Placental pericyte (primary cell): ENCODE measurements at places on chromosomes 3 and 15. TPM values are rescaled to one million over a fixed set of nuclear protein-coding genes. Genes with fewer than 3 reads are reported as not detected.

ROPN1B gene
- not detected in 2 replicates for total RNA-seq

C2CD4B gene
- total RNA-seq, result under 0.01 TPM in 1 of 2 replicates, not detected in the other

HIGD2B gene
- not detected in 2 replicates for total RNA-seq

SHC4 gene
- total RNA-seq, result 2.8 and 4.0 TPM in 2 replicates

CAMK2N2 gene
- total RNA-seq, result 0.14 and 0.22 TPM in 2 replicates

GOLGA6L25 gene
- total RNA-seq, result not detected in 2 replicates

FHIT gene
- 0.29 TPM in 1 of 2 replicates, not detected in the other for total RNA-seq

SLC49A4 gene
- 19.5 and 26.3 TPM in 2 replicates for total RNA-seq
